ENCODE measurements at places on chromosomes 6 and 20. TPM values are rescaled to one million over a fixed set of nuclear protein-coding genes. Genes with fewer than 3 reads are reported as not detected.
A peak's percentile ranks its signal among the peaks of the same experiment; 100 is the strongest.

- no peak for DNase-seq
These were observed 19.3 kb downstream of the SMLR1 start for GRCh38 chr6:130846501-130846900.

DNA sequence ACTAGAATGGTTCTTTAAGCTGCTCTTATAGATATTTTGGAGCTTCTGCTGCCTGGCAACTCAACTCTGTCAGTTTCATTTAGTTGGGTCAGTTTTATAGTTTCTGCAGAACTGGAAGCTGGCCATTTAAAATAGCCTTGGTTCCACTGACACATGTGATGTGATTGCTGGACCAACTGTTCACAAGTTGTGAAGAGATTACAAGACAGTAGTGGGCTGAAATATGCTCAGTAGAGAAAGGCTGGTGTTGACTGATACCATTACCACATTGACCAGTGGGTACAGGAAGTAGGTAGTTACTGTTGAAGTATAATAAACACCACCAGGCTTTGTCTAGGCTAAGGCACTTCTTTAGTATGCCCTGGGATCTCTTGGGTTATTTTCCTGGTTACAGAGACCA is 39.0 kb downstream of the BCKDHB start:
- no peak for DNase-seq

DNA sequence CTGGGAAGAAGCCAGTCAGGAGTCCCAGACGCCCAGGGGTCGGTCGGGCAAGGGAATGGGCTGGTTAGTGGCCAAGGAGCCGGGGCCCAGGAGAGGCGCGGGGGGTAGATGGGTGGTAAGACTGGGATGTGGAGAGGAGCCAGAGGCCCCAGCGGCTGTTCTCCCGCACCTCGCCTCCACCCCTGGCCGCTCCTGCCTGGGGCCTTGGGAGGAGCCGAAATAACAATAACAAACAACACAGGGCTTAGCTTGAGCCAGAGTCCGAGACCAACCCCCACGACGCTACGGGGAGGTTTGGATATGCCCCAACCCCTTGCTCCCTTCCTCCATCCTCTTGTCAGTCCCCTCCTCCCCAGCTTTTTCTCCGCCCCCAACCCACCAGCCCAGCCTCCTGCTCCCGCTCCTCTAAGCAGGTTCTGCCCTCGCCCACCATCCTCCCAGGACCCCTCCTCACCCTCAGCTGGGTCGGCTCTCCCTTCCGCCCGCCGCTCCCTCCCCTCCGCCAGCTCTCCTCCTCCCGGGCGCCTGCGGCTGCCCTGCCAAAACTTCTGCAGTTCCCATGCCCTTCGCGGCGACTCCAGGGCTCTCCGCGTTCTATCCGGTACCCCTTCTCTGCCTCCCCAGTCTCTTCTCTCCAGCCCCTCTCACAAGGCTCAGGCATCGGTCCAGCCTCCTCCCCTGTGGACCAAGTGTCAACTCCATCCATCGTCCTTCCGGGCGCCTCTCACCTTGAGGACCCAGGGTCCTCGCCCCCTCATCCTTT is 1.1 kb downstream of the RNF39 start:
- no peak for DNase-seq

DNA sequence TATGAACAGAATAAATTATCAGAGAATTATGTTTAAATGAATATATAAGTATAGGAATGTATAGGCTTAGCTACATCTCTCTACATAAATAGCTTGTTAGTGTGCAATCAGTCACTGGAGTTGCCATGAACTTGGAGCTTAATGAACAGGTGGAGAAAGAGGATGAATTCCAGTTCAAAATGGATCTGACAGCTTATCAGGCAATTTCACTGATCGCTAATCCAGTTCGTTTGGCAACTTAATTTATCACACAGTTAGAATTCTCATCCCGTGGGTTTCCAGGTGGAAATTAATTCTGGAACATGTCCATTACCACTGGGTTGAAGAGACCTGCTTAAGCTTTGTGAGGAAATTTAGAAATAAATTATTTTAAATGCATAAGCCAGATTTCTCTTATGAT is 118.1 kb downstream of the MACROD2 start:
- DNase-seq: no peak

DNA sequence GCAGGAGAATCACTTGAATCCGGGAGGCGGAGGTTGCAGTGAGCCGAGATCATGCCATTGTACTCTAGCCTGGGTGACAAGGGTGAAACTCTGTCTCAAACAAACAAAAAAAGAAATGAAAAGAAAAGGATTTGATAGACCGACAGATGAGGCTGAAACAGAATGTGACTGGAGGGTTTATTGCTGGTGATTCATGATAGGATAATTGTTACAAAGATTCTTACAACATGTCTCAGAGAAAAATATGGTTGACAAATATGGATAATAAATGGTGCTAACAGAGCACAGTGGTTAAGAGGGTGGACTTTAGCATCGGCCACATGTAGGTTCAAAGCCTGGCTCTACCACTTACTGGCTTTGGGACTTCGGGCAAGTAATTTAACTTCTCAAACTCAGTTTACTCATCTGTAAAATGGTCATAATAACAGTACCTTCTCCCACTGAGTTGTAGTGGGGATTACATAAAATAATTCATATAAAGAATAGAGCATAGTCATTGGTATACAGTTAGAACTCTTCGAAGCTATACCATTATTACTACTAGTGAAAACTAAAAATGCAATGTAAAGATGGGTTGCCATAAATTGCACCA is 131.9 kb downstream of the MAP3K7 start:
- no peak for DNase-seq

DNA sequence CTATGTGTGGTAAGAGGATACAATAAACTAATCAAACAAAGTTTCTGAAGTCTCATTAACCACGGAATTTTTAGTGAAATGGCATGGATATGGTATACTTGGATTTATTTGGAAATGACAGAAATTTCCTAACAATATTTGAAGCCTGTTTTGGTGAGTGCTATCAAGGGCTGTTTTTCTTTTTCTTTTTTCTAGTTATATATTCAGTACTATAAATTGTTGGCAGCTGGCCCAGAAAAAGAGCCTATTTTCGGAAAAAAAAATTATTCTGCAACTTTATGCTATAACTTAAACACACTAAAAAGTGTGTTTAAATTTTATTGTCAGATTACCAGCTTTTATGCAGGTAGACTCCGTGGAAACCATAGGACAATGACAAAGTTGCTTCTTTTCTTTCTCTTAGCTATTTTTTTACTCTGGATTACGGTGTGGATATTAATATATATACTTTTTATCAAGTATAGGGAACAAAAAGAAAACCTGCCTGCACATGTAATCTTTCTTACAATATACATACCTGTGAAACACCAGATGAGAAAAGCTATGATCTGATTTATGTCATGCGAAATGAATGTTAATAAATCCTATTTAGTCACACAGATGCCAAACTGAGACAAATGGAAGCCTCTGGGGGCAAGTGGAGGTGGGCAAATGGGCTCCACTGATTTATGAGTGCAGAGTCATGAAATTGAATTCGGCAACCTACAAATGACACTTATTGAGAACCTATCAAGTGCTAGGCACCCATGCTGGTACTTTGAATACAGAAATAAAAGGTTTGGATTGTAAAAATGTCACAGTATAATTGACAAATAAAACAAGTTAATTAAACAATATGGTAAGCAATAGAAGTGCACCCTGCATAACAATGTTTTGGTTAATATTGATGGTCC is 919.5 kb upstream of the FLRT3 start:
- DNase-seq: no peak

- DNase-seq: no peak
These were observed 60.1 kb downstream of the SLX4IP start for GRCh38 chr20:10495173-10495572.

GRCh38 chr20:21272279-21272678 is 30.9 kb upstream of the XRN2 start:
- no peak for DNase-seq

DNA sequence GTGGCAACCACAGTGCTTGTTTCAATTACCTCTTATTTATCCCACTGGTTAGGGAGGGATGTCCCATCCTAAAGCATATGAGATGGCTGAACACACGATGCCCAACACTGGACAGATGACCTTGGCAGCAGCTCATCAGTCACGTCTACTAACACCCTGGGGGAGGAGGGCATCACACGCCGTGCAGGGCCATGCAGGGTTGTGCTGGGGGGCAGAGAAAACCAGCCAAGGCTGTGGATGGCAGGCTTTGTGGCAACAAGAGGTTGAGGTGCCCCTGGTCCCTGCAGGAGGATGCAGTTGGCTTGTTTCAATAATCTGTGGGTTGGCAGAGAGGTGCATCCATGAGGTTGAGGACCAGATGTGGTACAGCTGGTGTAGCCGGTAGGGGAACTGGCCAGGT is 293.7 kb upstream of the SULF2 start:
- DNase-seq: no peak

DNA sequence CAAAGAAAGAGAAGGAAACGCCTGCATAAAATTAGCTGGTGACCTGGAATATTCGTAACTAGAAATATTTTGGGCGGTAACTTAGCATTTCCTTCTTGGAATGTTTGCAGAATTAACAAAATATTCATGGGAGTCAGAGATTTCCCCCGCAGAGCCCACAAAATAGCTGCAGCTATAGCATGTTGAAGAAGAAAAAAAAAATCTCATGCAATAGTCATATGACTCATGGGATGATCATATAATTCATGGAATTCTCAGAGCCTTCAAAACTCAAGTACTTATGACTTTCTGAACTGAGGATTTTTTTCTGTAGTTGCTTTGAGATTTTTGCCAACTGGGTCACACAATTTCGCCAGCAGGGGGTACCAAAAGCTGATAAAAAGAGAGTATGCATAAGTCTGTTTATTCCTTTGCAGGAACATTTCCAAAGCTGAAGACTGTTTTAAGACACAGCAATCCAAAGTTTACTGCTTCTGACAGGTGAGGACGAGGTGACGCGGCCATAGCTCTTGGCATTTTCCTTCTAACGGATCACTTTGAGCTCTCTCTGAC is 586.0 kb upstream of the CHD6 start:
- peak; percentile 43 for DNase-seq

DNA sequence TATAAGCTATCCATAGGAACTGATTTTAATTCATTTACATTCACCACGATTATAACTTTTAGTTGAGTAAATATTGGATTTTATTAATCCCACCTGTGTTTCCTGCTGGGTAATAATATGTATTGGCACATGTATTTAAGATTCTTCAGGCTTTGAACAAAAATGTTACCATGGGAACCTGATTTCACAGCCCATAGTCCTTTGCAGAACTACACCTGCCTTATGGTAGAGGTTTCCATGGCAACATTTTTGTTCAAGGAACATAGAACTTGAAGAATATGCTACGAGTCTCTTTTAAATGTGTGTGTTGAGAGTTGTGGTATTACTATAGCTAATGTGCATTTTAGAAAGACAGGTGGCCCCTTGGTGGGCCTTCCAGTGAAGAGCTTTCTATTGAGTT is 317.4 kb downstream of the SAMD5 start:
- DNase-seq: no peak

DNA sequence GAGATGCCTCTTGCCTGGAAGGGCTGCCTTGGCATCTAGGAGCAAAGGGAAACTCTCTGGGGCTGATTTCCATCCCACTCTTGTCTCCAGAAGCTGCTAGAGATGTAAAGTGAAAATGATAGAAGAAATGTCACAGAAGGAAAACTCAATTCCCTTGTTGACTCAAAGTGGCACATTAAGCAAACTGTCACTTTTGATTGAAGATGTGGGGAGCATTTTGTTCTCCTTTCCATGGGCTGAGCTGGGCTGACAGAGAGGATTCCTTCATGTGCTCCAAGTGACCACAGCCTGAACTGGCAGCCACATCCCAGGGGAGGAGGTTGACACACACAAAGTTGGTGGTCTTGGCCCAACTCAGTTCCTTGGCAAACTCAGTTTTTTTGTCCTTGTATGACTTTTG is 9.8 kb downstream of the GPR31 start:
- no peak for DNase-seq

DNA sequence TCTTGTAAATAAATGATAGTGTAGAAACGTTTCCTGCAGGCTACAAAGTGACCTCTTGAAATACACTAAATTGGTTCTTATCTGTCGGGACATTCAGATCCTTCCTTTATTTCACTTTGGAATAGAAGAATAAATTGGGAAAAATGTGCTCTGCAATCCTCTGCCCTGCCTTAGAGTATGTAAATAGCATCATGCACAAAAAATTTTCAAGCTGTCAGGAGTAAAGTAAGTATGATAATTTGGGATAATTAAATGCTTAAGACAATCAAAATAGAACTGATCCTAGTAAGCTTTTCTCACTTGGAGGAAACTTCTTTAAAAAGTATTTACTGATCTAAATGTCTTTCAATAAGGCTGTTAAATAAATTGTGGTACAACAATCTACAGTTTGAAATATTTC is 3.1 kb upstream of the TPBG start:
- DNase-seq: no peak

GRCh38 chr6:168600381-168600780 is 159.4 kb downstream of the SMOC2 start:
- no peak for DNase-seq

GRCh38 chr6:157460182-157460999 is 79.4 kb downstream of the ZDHHC14 start:
- DNase-seq: no peak

DNA sequence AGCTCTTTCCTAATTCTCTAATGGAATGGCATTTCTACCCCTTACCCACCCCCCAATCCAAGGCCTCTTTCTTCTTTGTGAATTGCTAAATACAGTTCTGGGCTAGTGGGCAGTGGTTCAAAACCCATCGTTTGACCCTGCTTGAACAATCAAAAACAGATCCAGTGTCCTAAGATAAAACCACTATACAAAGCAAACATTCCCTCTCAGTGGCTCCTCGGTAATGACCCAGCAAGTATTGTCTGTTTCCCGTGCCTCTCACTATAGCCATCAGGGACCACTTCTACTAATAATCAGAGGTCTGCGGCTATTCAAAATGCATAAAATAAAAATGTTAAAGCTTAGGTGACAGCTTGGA is 143.5 kb upstream of the AKAP12 start:
- no peak for DNase-seq

DNA sequence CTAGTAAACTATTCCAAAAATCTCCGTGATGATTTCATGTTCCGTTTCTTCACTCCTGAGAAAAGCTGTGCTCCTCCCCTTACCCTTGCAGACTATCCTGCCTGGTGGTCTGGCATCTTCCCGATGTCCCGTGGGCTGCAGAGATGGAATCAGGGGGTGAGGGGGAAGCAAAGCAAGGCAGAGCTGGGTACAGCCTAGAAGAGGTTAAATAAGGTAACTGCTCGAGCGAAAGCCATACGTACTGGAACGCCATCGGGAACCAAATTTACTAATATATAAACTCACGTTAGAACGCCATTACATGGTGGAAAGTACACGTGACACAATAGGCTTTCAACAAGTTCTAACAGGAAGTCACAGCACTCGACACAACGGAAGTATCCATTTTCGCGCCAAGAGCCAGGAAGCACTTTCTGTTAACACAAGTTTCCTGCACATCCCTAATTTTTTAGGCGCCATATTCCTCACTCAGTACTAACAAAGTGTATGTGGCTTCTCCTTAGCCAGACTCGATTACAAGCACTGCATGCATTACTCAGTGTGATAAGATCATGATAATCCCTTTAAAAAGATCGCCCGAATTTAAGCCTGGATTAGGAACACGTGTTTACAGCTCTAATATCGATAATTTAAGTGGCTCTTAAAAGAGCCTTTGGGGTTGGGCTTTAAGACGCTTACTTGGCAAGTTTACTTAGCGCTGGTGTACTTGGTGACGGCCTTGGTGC is 101.6 kb upstream of the PRSS16 start:
- peak; percentile 77 for DNase-seq

GRCh38 chr6:9121549-9121948 is 686.2 kb upstream of the SLC35B3 start:
- no peak for DNase-seq

The SSTR4 gene
- not detected for total RNA-seq

The LPIN3 gene
- 50.1 TPM for total RNA-seq

The FAM83D gene
- not detected for total RNA-seq

The PROKR2 gene
- total RNA-seq: not detected

The KCNK16 gene
- total RNA-seq: not detected

The PSORS1C2 gene
- not detected for total RNA-seq

The COL21A1 gene
- total RNA-seq: 4.2 TPM

All from body of pancreas (tissue), 4 donors.